Activated T-helper 9 cell treated with anti-CD3 and anti-CD28 coated beads, Interleukin-2, amount 50 U/mL, for 16 hours (primary cell): ENCODE measurements at places on chromosomes 4 and X.

- DNase-seq = no peak
Observed at GRCh38 chr4:73751166-73751565, 10.8 kb downstream of the CXCL8 start.

- DNase-seq = no peak
Observed at GRCh38 chr4:959338-960139, 13.8 kb downstream of the DGKQ start.

GRCh38 chrX:110401135-110401534 lies 42.5 kb downstream of the RTL9 start:
- DNase-seq = no peak

GRCh38 chr4:81030061-81030980 lies at the start of gene BMP3:
TSS of gene BMP3 (plus strand) at chr4:81030708. CDS start at chr4:81031285, 577 bp downstream.
- no peak for DNase-seq

- no peak for DNase-seq
Observed at GRCh38 chr4:7903791-7904516, 35.7 kb downstream of the AFAP1 start.

DNA sequence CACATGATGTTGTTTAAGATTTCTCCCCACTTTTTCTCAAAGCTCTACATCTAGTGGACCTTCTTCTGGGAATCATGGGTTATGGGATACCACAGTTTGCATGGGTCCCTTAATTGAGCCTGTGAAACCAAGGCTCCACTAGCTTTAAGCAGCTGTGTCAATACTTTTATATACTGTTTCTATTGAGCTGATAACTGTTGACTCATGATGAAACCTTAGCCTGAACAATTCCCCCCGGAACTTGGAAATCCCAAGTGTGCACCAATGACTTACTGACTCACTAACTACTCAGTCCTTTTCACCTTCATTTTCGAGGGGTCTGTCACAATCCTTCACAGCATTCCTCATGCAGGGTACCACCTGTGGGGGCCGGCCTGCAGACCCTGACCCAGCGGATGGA lies 12.7 kb upstream of the SPIN4 start:
- DNase-seq = no peak

GRCh38 chr4:77471821-77472495 lies 133.7 kb upstream of the CXCL13 start:
- no peak for DNase-seq

GRCh38 chr4:127352220-127353113 lies 280.3 kb upstream of the INTU start:
- no peak for DNase-seq

DNA sequence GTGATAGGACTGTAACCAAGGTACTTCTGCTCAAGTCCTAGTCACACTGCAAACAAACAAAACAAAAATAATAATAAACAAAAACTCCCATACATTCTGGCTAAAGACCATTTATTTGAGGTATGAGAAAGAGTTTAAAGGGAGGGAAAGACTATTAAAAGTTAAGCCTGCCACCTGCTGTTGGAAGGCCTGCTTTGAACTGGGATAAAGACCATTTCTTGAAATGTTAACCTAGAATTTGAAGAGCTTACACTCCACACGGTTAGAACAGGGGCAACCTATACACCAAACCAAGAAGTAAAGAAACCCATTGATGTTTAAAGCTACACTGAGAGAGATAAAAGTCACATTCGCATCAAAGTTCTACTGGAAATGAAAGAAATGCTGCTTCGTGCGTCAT lies 548.7 kb upstream of the DIPK2B start:
- no peak for DNase-seq

DNA sequence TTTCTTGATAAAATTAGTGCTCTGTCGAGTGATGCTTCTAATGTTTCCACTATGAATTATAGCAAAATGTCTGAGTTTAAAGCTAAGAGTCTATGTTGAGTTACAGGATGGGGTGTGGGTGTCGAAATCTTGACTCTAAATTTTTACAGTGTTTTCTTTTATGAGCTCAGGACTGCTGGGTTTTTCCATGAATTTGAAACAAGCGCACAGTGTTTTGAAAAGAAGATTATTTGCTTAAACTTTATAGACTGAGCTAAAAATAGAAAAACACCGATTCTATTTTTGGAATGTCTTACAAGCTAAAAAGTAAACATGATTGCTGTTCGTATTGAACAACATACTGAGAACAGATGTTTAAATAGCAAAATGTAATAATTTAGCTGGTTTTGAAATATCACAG lies 7.5 kb downstream of the PTTG2 start:
- no peak for DNase-seq

DNA sequence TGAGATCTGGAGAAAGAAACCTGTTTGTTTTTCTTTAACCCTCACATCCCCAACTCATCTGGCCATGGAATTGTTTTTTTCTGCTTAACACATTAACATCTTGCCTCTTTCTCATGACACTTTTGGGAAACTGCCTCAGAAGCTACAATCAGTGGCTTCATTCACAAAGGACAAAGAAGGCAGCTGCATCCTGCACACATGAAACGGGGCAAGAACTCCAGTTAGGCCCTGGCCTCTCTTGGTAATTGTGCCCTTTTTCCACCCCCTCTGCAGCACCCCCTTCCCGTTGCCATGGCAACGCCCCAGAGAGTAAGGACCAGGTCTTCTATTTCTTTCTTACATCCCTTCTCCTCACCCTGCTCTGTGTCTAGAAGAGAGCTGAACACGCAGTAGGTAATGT lies 103.4 kb downstream of the PDGFRA start:
- DNase-seq = no peak

GRCh38 chr4:114921790-114922591 lies 191.4 kb downstream of the NDST4 start:
- DNase-seq = no peak

DNA sequence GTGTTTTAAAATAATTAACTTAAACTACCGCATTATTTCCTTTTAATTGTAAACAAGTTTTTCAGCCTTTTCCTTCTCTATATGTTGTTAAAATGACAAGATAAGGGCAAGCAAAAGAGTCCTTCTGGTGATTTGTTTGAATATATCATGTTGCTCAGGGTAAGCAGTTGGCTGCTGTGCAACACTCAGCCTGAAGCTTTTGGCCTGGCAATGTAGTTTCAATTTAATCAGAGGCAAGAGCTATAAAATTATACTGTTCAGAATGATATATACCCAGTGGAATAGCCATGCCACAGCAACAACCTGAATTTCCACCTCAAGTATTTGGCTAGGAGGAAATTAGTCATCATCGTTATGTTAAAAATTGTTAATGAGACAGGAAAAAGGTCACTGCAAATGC lies 53.4 kb downstream of the GRXCR1 start:
- no peak for DNase-seq

GRCh38 chrX:102077426-102077825 lies 48.1 kb upstream of the TCEAL2 start:
- no peak for DNase-seq

DNA sequence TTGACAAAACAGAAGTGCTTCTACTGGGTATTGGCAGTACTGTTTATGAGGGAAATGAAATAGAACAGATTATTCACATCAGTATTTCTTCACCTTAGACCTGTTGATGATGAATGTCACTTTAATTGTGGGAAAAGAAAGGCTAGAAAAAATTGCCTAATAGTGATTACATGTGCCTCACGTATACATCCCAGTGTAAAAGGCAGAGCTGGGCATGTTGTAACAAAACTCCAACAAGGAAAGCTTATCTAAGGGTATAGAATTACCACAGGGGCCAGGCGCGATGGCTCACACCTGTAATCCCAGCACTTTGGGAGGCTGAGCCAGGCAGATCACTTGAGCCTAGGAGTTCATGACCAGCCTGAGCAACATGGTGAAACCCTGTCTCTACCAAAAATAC lies 4.2 kb downstream of the PGM2 start:
- DNase-seq = no peak

- DNase-seq = no peak
Observed at GRCh38 chr4:126916626-126917140, 716.1 kb upstream of the INTU start.

- no peak for DNase-seq
Observed at GRCh38 chr4:27807207-27807606, 946.6 kb downstream of the STIM2 start.

GRCh38 chr4:42151568-42152506 lies 618 bp downstream of the BEND4 start:
- peak; percentile 9 for DNase-seq

DNA sequence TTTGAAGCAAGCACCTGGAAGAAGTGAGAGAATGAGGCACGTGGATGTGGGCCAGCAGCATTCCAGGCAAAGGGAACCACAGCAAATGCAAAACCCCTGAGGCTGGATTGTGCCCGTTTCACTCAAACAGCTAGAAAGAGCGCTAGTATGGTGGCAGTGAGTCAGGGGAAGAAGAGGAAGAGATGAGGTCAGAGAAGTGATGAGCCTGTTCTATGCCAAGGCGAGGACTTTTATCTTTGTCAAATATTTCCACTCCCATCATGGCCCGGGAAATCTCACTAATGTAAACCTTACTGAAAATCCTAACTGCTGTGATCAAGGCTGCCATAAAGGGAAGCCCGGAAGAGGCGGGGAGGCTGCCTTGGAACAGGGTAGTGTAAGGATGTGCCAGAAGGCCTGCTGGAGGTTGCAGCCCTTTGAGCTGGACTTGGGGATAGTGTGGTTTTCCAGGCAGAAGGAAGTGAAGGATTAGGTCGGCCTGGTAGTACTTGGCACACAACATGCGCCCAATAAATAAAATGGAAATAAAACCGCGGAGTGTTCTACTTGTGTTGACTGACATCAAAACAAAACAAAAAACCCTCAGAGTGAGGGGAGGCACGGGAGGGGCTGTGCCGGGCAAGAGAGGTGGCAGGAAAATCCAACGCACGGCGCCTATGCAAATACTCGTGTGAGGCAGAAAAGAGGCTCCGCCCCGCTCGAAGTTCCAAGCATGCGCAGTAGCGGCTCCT lies 1.2 kb upstream of the CDK16 start:
- DNase-seq = no peak

DNA sequence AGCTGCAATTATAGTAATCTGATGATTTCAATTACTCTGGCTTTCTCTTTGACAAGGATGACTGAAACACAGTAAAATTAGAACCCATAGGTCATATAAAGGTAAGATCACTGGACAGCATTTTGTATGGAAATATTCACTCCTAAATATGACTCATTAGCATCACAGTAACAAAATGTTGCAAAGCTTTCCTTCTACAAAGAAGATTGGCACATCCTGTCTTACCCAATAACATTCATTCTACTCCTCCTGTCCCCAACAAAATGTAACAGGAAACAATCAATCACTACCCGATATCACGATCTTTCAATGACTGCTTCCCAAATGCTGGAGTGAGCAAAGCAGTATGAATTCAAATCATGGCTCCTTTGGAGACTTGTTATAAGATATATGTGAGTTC lies 95.3 kb downstream of the FANCB start:
- no peak for DNase-seq

DNA sequence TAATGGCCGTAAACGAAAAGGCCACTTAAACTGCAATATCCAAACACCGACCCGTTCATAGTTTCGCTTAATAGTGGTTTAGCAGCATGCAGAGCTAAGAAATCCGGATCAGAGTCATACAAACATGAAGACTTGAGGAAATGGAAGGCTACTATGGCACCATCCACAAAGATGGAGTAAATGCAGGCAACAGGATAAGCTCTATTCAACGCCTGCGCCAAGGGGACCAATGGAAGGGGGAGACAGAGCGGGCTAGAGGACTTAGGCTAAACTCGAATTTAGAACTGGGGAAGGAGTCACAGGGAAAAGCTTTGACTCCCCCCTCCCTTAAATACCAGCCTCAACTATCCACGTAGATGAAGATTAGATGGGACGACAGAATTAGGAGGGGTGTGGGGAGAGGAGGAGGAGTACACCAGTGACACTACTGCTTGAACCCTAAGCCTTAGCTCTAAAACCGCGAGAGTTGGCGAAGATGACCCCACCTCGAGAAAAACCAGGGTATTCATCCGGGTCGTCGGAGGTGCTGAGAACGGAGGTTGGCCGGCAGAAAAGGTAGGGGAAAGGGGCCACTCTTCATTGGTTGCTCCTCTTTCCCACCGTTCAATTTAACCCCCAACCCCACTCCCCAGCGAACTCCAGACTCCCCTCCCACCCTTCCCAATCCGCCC lies 3.5 kb downstream of the HUWE1 start:
- DNase-seq = no peak

- no peak for DNase-seq
Observed at GRCh38 chr4:9976781-9977180, 44.5 kb downstream of the SLC2A9 start.

DNA sequence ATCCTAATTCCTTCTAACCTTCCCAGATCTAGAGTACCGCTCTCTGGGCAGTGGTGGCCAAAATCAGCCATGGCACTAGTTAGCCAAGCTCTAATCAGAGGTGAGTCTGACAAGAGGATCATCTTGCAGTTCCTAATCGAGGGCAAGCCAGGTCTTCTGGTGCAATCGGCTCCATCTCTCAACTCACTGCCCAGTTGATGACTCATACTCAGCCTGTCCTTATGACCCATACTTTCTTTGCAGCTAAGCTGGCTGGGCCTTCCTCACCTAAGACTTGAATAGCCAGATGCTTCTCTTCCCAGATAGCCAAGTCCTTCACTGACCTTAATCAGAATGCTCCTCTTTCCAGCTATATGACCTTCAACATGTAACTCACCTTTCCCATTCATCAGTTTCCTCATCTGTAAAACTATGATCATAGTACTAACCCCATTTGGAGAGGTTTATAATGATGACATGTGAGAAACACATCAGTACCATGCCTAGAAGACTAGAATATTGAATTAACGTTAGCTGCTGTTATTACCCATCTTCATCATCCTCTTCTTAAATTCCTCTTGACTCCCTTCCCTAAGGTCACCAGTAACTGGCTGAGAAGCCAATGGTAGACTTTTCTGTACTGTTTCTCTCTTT lies 57.1 kb downstream of the RELL1 start:
- DNase-seq = no peak

- no peak for DNase-seq
Observed at GRCh38 chr4:137794764-137795254, 262.5 kb upstream of the PCDH18 start.

- DNase-seq = no peak
Observed at GRCh38 chr4:142974328-142974727, 128.2 kb upstream of the INPP4B start.

GRCh38 chrX:130771230-130771629 lies 131.8 kb downstream of the ENOX2 start:
- DNase-seq = no peak

DNA sequence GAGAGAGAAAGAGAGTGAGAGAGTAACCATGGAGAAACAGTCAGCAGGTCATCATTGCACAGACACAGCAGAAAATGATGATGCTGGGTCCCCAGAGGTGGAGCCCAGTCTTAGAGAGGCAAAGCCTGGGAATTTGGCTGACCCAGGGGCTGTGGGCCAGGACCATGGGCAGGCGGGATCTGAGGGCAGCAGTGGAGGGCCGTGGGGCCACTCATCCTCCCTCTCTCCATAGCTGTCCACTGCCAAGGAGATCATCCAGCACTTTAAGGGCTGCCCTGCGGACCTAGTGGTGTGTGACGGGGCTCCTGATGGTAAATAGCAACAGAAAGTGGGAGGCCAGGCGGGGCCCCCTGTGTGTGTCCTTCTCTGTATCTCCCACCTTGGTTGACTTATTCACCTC lies 2.8 kb downstream of the FTSJ1 start:
- no peak for DNase-seq

DNA sequence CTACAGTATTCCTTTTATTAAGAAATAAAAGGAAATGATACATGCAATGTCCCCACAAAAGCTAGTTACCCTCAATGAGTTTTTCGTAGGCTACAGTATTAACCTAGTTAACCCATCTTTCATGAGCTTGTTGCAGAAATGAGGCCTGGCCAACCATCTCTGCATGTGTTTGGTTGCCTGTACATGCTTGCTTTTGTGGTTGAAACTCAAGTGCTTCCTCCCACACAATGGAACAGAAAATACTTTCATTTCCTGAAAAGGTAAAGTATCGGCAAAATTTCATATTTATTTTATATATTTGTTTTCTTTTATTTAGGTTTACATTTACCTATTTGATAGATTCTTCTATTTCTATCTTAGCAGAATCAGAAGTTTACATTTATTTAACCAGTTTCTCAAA lies 214.6 kb upstream of the FAM241A start:
- no peak for DNase-seq
